Omental fat pad (tissue), 4 donors: ENCODE measurements at places on chromosomes 3 and 15.

GRCh38 chr3:44896440-44896839 is 22.0 kb downstream of the TGM4 start:
- no peak for DNase-seq

GRCh38 chr3:5677555-5677954 is 490.0 kb downstream of the EDEM1 start:
- no peak for DNase-seq

- no peak for DNase-seq
Observed at GRCh38 chr3:152621967-152622810, 212.7 kb upstream of the P2RY1 start.

DNA sequence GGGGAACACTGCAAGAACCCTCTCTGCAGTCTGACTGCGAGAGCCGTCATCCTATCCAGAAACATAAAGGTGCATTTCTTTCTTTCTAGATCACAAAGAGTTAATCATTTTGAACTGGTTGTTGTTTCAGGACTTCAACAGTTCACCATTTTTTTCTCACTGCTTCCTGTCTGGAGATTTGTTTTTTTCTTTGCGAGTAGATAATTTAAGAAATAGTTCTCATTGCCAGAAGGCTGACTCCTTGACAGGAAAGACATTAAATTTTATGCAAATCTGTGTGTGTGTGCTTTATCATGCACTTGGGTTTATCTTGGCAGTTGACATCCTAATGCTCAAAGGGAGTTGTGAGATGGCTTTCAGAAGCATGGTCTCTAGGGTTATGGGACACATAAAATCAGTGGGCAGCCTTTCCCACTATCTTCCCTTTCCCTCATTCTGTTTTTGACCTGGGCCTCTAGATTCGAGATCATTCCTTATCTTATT is 123.5 kb upstream of the TBL1XR1 start:
- no peak for DNase-seq

GRCh38 chr3:80232760-80233159 is 465.0 kb upstream of the ROBO1 start:
- no peak for DNase-seq
